ENCODE measurements at places on chromosomes 13 and 19. TPM values are rescaled to one million over a fixed set of nuclear protein-coding genes. Genes with fewer than 3 reads are reported as not detected.

DNA sequence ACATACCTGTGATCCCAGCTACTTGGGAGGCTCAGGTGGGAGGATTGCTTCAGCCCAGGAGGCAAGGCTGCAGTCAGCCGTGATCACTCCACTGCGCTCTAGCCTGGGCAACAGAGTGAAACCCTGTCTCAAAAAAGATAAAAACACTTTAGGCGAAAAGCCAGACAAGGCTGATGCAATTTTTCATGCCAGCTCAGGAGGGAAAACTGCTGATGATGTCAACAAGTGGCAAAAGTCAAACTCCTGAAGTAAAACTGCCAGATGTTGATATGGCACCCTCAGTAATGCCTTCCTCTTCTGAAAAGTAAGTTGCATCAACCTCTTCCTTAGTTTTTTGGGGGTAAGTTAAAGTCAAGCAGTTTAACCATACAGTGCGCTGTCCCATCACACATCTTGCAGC lies 15.6 kb downstream of the ZNF599 start:
- DNase-seq: no peak

DNA sequence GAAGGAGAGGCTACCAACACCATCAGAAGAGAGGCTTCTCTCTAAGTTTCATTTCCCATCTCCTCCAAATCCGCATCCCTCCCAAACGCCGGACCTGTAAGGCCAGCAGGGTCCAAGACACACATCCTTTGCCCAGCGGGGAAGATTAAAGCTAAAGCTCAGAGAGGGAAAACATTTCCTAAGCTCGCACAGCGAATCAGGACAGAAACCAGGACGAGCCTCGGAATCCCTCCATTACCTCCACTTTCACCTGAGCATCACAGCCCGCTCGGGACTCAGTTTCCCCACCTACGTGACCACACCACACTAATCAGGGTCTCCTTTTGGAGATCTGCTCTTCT lies 711 bp upstream of the FOSB start:
- no peak for DNase-seq

DNA sequence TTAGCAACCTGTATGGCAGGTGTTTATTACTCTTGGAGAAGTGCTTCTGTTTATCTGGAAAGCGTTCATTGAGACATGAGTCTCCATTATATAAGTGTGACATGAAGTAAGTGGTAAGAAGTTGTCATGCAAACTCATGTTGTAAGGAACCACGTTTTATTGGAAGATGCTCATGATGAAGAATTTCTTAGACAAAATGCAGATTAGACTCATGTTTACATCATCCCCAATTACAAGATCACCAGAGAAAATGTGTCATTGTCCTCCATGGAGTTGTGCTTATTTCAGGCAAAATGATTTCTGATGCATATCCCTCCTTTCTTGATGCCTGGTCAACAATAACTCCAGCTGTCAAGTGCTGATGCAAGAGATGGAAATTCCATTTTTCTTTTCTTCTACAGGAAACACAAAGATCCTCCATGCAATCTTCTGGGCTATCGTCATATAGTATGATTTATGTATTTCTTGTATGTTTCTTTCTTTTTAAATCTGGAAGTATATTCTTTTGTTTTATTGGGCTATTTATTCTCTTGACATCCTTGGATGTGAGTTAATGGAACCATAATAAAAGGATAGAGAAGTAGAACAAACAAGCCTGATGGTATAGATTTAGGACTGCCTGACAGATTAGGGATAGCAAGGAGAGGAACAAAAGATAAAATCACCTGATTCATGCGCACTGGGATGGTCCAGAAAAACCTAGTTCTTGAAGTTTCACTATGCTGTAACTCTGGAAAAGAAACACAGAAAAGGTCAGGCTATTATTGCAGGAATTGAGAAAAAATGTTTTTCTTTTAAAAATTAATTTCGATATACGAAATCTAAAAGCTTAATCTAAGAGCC lies 50.7 kb upstream of the DIAPH3 start:
- DNase-seq: no peak

DNA sequence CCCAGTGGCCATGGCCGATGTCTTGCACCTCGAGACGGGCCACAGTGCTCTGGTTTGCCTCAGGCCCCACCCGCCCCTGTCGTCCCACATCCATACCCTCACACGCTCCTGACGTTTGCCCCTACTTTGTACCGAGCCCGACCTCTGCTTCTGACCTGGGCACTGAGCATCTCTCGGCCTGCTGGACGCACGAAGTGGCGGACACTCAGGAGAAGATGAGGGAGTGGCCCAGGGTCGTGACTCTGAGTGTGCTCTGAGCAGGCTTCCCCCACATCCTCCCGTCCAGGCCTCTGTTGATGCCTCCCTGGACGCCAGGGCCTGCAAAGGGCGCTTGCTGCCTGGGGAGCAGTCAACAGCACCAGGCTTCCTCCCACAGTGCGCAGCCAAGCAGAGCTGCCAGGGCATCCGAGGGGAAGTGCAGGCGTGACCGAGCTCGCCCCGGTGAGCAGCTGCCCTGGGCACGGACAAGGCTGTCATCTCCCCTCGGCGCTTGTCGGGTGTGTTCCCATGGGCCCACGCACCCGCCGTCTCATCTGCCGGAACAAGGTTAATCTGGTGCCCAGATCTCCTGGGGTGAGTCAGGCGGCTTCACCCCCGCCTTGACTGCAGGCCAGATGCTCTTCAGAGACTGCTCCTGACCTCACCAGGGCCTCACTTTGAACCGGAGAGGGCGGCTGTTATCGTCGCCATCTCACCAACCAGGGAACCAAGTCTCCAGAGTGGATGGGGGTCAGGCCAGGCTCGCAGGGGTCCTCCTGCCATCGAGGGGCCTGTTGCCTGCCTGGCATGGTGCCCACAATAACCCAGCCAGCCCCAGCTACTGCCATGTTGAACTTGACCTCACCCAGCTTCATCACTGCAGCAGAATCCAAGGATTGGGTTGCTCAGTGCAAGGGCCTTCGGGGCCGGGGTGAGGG lies 27.2 kb downstream of the COMP start:
- DNase-seq: no peak

DNA sequence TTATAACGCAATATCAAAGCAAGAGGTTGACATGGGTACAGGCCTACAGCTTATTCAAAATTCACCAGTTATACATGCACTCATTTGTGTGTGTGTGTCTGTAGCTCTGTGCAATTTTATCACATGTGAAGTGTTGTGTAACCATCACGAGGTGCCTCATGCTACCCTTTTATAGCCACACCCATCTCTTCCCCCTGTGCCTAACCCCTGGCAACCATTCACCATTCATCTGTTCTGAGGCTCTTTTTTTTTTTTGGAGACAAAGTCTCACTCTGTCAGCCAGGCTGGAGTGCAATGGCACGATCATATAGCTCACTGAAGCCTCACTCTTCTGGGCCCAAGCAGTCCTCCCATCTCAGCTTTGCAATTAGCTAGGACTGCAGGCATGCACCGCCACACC lies 78.4 kb downstream of the DPF1 start:
- no peak for DNase-seq

Gene UPK1A
- 1.2 TPM for total RNA-seq

Gene CPB2
- total RNA-seq: not detected

Gene ZNF850
- 27.8 TPM for total RNA-seq

DNA sequence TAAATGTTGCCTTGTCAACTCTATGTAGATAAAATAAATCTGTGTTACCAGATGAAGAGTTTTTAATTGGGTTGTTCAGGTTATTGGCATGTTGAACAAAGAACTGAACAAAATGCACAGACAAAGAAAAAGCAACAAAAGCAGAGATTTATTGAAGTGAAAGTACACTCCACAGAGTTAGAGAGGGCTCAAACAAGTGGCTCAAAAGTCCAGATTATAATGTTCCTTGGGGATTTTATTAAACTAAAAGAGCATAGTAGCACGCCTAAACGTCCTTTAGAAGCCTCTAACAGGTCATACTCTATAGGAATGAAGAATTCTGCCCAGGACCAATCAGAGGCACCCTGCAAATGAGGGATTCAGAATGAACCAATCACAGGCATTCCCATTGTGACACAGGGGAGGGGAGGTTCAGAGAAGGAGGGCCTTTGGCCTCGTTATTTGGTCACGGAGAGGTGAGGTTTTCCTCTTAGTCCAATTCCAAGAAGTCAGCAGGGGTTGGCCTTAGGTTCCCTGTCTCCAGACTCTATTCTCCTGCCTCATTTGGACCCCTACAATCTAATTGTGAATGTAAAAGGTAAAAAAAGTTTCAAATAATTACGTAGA lies 12.8 kb downstream of the PSMC4 start:
- no peak for DNase-seq

- no peak for DNase-seq
Measured at GRCh38 chr19:35389192-35389861, 18.5 kb downstream of the GPR42 start.

DNA sequence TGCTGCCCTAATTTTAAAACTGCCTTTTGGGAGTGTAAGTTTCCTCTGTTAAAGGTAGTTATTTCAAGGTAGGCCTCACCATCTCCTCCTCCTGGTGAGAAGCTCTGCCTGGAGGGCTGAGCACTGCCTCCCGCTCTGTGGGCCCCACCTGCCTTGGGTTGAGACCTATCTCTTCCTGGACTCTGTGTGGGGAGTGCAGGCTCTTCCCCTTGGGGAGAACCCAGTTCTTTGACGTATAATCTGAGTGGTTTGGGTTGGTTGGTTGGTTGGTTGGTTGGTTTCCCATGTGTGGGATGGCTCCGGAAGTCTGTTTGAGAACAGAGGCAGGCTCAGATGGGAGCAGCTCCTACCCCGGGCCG lies 39.1 kb downstream of the ACTN4 start:
- no peak for DNase-seq

- peak; percentile 42 for DNase-seq
Measured at GRCh38 chr13:79998381-79998880, 342.5 kb downstream of the SPRY2 start.

DNA sequence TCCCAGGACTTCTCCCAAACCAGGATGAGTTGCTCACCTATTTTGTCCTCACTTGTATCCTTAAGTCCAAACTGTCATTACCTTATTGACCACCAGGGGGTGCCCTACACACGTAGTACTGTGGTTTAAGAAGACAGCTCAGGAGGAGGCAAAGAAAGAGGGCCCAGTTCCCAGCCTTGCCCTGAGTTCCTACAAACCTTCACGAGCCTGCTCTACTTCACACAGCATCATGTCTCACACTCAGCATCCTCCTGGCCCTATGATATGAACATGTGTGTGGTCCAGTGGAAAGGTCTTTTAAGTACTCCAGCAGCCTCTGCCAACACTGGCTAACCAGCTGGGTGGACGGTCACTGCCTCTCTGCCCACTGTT lies 8.1 kb upstream of the ZNF784 start:
- peak; percentile 97 for DNase-seq

DNA sequence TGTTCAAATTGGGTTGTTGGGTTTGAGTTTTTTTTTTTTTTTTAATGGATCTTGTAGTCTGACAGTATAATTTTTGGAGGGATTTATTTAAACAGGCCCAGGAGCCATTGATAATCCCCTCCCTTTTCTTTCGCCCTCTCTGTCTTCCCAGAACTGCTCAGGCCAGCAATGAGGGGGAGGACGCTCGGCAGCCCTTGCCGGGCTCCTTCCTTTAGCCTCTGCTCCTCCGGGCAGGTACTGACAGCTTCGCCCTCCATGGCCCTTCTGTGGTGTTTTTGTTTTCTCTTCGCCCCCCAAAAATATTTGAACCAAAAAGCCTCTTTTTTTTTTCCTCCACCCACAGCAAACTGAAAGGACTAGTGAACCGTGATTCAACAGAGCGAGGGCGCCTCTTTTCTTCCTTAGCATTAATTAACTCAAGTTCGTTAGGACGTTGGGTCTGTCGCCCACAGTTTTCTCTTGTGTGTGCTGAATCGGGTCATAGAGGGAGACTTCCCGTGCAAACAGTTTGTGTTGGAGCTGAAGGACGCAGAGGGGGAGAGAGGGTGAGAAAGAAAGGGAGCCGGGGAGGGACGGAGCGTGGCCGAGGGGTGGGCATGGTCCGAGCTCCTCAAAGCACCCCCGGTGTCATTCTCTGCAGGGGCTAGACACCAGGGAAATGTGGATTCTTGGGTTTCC lies 21.5 kb downstream of the NFIX start:
- no peak for DNase-seq

Gene CCDC194
- total RNA-seq: 2.2 TPM

Gene CD79A
- total RNA-seq: 0.11 TPM

GRCh38 chr13:23268441-23268840 lies 87.7 kb downstream of the SGCG start:
- no peak for DNase-seq

GRCh38 chr13:66745307-66745706 lies 484.8 kb downstream of the PCDH9 start:
- no peak for DNase-seq

Gene CEACAM3
- not detected for total RNA-seq

GRCh38 chr13:33978653-33979052 lies 160.7 kb downstream of the RFC3 start:
- DNase-seq: no peak

- DNase-seq: peak; percentile 54
Measured at GRCh38 chr13:30608364-30608763, 9.4 kb upstream of the USPL1 start.

DNA sequence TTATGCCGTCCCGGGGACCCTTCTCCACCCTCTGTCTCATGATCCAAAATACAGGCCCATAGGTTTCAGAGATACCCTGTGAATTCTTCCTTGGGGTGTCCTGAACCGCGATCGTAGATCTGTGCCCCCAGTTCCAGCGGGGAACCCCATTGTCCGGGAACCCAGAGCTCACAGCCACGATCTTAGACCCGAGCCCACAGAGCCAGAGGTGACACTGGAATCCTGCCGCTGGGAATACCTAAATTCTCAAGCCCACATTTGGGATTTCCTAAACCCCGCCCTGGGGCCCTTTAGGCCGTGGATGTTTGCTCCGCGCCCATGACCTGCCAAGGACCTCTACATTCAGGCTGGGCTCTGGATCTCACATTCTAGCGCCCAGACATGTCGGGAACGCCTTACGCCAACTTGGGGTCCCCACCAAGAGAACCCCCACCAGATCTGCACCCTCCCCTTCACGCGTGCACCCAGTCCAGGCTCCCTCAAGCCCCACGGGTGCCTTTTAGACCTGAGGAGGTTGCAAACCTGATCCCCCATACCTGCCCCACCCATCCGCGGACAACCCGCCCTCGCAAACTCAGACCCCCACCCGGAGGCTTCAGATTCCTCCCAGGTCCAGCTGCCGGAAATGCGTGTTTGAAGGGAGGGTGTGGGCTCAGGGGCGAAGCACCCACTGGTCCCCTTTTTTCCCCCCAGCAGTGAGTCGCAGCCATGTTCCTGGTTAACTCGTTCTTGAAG lies 605 bp downstream of the CAPNS1 start:
- DNase-seq: peak; percentile 71

- DNase-seq: peak; percentile 90
Measured at GRCh38 chr19:43526884-43527859, at the start of gene ETHE1. Gene ETHE1 (minus strand): TSS chr19:43527201. CDS start chr19:43527177, 24 bp downstream.

DNA sequence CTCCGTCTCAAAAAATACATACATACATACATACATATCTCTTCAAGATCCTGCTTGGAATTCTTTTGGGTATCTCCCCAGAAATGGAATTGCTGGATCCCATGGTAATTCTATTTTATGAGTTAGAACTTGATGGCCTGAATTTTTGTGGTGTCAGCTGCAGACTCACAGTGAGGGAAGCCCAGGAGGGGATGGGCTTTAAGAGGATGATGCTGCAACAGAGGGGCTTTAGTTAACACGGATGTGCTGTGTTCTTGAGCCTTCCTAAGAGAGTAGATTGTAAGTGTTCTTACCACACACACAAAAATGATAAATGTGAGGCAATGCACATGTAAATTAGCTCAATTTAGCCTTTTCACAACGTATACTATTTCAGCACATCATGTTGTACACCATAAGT lies 31.8 kb downstream of the CACNG6 start:
- no peak for DNase-seq

Gene SYT5
- 0.53 TPM for total RNA-seq

All from cardiac muscle cell (in vitro differentiated cells and primary cell).